ENCODE measurements at places on chromosomes 4 and X.

GRCh38 chr4:147707892-147708672, 23.8 kb upstream of the ARHGAP10 start:
- DNase-seq = no peak
- no peak overlapping the region for H3K27ac ChIP-seq
- no peaks in the 10 kb centered on the region for H3K4me1 ChIP-seq
- no peak overlapping the region for H3K4me3 ChIP-seq

GRCh38 chrX:95435198-95435597, 1249.4 kb upstream of the DIAPH2 start:
- H3K36me3 ChIP-seq = no peaks in the 10 kb centered on the region
- H3K27ac ChIP-seq = no peak overlapping the region
- no peaks in the 10 kb centered on the region for H3K27me3 ChIP-seq

DNA sequence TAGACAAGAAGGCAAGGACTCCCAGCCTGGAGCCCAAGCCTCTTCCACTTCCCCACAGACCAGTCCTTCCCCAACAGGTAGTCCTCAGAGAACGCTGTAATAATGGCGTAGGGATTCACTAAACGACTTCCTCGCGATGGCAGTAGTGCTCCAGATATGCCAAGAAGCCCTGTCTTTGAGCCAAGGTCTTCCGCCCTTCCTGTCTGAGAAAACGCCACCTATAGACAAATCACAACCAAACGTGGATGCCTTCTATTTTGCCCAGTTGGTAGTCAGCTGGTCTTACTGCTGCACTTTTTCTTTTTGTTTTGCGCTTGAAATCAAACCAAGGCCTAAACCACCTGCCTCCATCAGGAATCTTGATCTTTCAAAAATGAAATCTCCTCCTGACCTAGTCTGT, 203.3 kb downstream of the OR13H1 start:
- no peak for DNase-seq
- H3K27me3 ChIP-seq = no peaks in the 10 kb centered on the region
- no peaks in the 10 kb centered on the region for H3K36me3 ChIP-seq
- H3K4me1 ChIP-seq = no peaks in the 10 kb centered on the region

DNA sequence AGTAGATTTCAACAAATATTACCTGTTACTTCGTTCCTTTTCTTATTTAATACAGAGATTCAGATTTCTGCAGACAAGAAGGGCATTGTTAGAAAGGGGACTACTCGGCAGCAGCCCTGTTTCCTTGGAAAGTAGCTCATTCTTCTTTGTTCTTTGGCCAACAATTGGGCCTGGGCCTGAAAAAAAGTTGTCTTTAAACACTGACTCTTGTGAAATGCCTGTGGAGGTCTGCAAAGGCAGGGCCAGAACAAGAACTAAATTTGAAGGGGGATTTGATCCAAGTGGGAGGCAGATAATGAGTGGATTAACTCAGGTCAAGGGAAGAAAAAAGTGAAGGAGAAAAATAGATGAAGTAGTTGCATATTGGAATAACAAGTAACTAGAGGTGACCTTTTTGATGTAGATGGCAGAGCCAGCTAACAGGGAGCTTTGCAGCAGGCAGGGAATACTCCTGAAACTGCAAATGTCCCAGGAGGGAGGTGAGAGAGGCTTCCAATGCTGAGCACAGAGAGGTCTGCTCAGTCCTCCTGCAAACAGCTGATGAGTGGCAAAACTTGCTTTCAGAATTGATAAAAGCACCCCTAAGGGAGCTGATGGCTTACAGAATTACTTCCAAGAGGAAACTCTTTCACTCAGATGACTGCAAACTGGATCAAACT, 393.2 kb upstream of the HS3ST1 start:
- H3K4me1 ChIP-seq = no peaks in the 10 kb centered on the region
- no peak for DNase-seq
- H3K27ac ChIP-seq = no peak overlapping the region
- H3K36me3 ChIP-seq = no peaks in the 10 kb centered on the region
- H3K27me3 ChIP-seq = no peaks in the 10 kb centered on the region

DNA sequence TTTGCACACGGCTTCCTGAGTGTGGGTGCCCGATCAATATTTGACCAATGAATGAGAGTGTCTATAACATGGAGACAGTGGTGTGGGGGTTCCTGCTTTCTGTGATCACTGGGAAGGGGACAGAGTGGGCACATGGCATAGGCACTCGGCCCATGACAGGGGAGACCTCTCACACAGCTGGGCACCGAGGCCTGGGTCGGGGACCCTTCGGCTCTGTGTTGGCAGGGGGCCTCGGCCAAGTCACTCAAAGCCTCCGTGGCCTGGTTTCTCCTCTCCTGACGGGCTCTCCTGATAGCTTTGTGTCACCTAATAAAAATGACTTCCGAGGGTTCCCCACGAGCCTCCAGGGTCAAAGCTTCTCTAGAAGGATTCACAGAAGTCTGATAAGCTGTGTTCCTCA, 43.9 kb upstream of the PSAPL1 start:
- no peaks in the 10 kb centered on the region for H3K27me3 ChIP-seq
- H3K4me3 ChIP-seq = no peak overlapping the region
- no peak overlapping the region for H3K27ac ChIP-seq
- H3K36me3 ChIP-seq = no peaks in the 10 kb centered on the region
- no peak for DNase-seq

- DNase-seq = peak; percentile 58
- H3K4me3 ChIP-seq = peak overlapping the region; percentile 69
- no peaks in the 10 kb centered on the region for H3K27me3 ChIP-seq
- H3K36me3 ChIP-seq = no peaks in the 10 kb centered on the region
Measured at GRCh38 chr4:118351851-118352827, 664 bp downstream of the PRSS12 start.

Data from breast epithelium (tissue), 4 donors.